GOT3 (cell line): ENCODE measurements at places on chromosomes 16 and 17.
A peak's percentile ranks its signal among the peaks of the same experiment; 100 is the strongest.

DNA sequence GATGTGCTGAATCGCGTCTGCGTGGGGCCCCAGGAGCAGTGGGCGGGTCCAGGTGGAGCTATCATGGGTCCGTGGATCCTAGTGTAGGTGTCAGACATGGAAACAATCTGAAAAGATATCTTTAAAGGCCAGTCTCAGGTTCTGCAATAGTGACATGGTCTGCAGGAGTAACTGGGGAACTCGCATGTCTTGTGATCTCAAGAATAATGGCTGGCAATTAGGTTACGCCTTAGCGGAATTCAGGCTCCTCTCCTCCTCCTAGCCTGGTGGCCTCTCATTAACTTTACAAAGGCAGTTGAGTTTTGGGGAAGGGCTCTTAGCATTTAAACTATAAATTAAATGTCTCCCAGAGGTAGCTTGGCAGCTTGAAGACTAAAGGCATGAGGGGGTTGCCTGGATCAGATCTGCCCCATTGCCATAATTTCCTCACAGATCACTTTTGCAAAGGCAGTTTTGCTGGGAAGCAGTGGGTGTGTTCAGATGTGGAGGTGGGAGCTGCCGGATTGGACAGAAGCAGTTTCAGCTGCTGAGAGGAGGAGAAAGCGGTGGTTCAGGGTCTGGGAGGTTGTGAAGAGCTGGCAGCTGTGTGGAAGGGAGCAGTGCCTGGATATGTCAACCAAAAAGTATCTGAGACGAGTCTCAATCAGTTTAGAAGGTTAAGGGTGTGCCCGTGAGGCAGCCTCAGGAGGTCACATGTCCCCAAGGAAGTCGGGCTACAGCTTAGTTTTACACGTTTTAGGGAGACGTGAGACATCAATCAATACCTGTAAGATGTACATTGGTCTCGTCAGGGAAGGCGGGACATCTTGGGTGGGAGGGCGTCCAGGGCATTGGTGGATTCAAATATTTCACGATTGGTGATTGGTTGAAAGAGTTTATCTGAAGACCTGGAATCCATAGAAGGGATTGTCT lies 2.7 kb downstream of the TBCD start:
- DNase-seq, result no peak

GRCh38 chr17:47267354-47267828 lies 13.8 kb downstream of the ITGB3 start:
- DNase-seq, result no peak

DNA sequence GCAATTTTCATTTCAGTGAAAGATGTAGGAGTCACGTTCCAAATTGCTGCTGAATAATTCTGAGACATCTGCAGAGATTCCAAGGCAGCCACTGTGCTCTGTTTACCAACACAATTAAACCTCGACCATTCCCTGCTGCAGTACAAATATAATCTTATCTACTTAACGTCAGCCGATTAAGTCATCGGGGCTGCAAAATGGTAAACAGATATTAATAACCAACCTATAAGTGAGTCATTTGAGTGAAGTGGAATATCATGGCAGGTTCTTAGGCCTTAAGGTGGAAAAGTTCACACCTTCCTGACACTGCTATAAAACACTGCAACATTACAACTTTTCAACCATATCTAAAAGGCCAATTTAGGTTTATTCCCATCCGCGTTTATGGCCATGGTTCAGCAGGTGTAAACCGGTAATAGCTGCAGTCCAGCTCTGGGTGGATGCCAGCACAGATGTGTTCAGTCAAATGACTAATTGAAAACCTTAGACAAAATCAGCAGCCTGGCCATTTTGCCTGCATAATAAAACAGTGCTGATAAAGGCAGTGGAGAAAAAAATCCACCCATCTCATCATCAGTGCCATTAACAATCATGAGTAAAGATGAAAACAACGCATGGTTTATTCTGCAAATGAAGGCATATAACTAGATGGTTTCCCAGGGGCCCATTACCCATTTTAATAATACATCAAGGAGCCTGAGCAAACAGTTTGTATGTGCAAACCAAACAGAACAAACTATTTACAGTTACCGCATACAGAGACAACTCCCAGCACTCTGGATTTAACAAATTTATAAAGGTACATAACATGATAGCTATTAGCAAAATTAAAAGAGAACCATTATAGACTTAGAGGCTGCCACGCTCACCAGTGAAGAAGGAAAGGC lies 202.9 kb upstream of the IRX3 start:
- DNase-seq, result no peak

- no peak for DNase-seq
Observed at GRCh38 chr17:8375738-8376259, 705 bp downstream of the KRABD2 start.

GRCh38 chr17:1958134-1958881 lies 66.8 kb downstream of the RTN4RL1 start:
- DNase-seq, result no peak

- no peak for DNase-seq
Observed at GRCh38 chr17:225551-225950, 44.1 kb upstream of the DOC2B start.

GRCh38 chr17:8142158-8142886 lies 9.9 kb downstream of the PER1 start:
- no peak for DNase-seq

DNA sequence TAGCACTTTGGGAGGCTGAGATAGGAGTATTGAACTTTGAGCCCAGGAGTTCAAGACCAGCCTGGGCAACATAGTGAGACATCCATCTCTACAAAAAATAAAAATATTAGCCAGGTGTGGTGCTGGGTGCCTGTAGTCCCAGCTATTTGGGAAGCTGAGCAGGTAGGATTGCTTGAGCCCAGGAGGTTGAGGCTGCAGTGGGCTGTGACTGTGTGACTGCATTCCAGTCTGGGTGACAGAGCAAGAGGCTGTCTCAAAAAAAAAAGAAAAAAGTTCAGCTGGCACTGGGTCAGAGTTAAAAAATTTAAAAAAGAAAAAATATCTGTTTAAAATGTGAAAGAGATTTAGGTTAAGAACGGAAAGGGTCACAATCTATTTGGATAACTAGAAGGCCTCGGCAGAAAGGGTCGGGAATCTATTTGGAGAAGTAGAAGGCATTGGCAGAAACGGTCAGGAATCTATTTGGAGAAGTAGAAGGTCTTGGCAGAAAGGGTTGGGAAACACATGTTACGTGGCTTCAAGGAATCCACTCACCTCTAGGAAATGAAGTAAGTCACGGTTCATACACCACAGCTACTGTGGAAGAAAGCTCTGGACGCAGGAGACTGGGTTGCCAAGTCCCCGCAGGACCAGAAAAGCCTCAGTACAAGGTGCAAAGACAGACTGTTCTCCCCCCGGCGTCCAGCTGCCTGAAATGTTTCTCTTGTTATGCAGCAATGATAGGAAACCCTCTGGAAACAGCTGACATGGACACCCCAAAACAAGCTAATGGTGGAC lies 25.3 kb downstream of the LMF1 start:
- DNase-seq, result no peak

- DNase-seq, result no peak
Observed at GRCh38 chr17:50381920-50382319, 8.9 kb downstream of the EME1 start.

- DNase-seq, result no peak
Observed at GRCh38 chr16:16025214-16025968, 76.0 kb downstream of the ABCC1 start.

- DNase-seq, result no peak
Observed at GRCh38 chr16:50267651-50268050, 1.3 kb downstream of the ADCY7 start.

GRCh38 chr17:8552577-8553320 lies 77.8 kb downstream of the MYH10 start:
- no peak for DNase-seq

DNA sequence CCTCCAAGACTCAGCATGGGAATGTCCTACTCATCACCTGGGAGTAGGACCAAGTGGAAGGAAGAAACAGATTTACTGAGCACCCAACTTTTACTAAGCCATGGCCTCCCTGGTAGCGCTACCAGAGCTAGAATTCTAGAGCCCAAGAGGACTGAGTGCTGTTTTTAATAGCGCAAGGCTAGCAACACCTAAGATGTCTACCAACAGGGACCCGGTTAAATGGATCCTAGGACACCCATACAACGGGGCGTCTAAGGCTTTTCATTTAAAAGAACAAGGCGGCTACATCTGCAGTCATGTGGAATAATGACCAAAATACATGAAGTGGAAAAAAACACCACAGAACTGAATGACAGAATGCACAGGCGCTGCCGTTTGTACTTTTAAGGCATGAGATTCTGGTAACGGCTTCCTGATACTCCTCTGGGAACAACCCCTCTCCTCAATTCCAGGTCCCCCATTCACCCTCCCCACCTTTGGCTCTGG lies 5.1 kb downstream of the GGA2 start:
- DNase-seq, result no peak

DNA sequence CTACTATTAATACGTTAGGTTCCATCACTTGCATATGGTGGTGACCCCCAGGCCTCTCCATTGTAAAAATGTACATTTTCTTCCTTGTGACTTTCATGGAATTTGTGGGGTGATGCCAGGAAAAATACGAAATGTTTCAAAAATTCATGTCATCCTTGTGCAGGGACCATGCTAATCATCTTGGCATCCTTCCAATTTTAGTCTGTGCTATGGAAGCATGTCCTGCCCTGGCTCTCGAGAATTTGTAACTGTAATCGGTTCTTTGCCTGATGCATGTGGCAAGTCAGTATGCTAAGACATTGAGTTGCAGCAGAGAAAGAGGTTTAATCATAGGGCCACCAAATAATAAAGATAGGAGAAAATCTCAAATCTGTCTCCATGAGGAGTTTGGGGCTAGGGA lies 14.3 kb upstream of the GINS3 start:
- DNase-seq, result no peak

- no peak for DNase-seq
Observed at GRCh38 chr17:63516910-63517824, 6.0 kb upstream of the KCNH6 start.

- no peak for DNase-seq
Observed at GRCh38 chr17:51597345-51597744, 337.0 kb downstream of the UTP18 start.

GRCh38 chr17:66873962-66874361 lies 39.0 kb downstream of the CACNG5 start:
- no peak for DNase-seq

GRCh38 chr17:9908649-9909042 lies 3.6 kb upstream of the RCVRN start:
- no peak for DNase-seq

- peak; percentile 35 for DNase-seq
Observed at GRCh38 chr16:57341441-57342303, 16.9 kb upstream of the CCL22 start.

- no peak for DNase-seq
Observed at GRCh38 chr16:2339521-2340484, 725 bp downstream of the ABCA3 start.

GRCh38 chr16:53740933-53741531 lies 37.1 kb downstream of the FTO start:
- DNase-seq, result no peak

GRCh38 chr16:9256196-9256595 lies 164.8 kb downstream of the HAPSTR1 start:
- DNase-seq, result no peak

DNA sequence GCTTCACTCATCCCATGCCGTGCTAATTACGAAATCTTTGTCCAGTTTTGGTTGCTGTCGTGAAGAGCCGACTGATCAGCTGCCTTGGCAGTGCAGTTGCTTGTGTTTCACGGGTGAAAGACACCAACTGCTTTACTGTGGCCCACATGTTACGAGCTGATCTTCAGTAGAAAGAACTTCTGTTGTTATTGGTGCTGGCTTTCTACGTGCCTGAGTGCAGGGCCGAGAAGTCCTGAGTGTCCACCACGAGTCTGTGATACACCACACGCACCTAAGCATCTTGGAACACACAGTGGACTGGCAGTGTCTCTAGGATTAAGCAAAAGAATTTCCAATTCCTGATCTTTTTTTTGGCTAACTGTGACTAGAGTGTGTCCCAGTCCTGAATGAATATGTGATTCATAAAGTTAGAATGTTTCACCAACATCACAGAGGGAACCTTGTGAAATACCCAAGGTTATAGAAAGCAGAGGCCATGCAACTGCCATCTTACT lies 70.4 kb upstream of the CLEC18A start:
- DNase-seq, result no peak

- no peak for DNase-seq
Observed at GRCh38 chr17:53607475-53607874, 215.3 kb upstream of the KIF2B start.

DNA sequence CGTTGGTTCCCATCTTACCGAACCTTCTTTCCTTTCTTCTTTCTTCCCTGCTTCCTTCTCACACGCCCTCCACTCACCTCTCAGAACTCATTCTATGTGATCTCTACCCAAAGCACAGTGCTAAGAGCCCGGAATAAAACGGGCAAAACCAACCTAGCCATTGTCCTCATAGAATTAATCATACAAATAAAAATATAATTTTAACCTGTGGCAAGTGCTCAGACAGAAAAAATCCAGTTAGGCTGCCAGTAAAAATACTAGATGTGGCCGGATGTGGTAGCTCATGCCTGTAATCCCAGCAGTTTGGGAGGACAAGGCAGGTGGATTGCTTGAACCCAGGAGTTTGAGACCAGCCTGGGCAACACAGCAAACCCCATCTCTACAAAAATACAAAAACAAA lies 27.0 kb downstream of the BMERB1 start:
- DNase-seq, result no peak

DNA sequence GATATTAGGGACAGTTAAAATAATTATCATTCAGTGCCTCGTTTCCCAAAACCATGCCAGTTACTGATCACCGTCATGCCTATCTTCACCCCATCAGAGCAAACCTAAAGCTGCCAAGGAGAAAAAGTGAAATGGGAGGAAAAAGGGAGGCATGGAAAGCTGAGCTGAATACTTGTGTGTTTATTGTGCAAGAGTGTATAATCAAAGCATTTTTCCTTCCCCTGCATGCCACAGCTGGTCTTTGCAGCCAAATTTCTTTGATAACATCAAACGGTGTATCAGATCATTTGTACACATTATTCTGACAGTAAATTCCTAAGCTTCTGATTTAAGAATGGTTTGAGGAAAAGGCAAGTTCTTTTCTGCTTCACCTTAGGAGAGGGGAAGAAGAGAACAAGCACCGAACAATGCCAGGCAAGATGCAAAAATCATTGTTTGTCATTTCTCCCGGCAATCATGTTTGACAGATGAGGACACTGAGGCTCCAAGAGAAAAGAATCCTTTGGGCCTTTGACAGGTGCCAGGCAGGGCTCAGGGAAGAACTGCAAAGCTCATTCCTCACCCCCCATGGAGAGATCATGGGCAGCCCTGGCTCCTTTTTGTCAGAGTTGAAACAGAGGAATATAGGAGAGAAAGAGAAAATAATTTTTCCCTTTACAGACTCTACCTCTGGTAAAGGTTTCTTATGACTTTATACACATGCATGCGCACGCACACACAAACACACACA lies 51.4 kb upstream of the ARHGAP44 start:
- no peak for DNase-seq

GRCh38 chr17:44349553-44350070 lies 4.5 kb downstream of the GRN start:
- DNase-seq, result no peak
